ENCODE measurements at places on chromosomes 6 and 20.

- no peak for DNase-seq
Observed at GRCh38 chr20:13325033-13325432, 104.0 kb downstream of the ISM1 start.

GRCh38 chr20:42063141-42063540, 445.0 kb upstream of the CHD6 start:
- DNase-seq = no peak

DNA sequence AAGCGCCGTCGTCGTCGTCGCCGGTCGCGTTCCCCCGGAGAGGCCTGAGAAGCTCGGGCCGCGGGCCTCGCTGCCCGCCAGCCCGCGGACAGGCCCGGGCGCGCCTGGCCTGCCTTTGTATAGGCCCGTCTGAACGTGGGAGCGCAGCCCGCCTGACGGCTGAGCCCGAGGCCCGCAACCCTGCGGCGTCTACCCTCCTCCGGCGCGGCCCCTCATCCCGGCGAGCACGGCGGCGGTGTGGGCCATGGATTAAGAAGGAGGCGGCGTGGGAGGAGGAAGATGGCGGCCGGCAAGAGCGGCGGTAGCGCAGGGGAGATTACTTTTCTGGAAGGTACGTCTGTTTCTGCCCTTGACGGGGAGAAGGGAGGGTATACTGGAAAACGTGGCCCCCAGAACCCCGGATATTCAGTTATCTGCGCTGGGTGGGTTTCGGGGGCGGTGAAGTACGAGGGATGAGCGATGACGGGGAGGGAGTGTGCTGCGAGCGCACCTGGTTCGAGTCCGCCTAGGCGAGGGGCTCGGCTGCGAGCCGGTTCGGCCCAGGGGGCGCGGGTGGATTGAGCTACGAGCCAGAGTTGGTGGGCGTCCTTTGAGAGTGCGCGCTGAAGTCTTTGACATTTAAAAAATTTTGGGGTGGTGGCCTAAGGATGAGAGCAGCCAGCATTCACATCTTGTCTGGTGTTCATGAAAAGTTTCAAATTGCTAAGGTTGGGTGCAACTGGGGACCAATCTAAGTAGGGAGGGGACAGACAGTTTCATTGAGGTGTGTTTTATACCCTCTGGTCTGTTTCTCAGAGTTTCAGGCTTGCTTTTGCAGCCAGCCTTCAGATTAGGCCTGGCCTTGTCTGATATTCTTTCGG, 796 bp downstream of the SENP6 start:
- DNase-seq = peak; percentile 47

DNA sequence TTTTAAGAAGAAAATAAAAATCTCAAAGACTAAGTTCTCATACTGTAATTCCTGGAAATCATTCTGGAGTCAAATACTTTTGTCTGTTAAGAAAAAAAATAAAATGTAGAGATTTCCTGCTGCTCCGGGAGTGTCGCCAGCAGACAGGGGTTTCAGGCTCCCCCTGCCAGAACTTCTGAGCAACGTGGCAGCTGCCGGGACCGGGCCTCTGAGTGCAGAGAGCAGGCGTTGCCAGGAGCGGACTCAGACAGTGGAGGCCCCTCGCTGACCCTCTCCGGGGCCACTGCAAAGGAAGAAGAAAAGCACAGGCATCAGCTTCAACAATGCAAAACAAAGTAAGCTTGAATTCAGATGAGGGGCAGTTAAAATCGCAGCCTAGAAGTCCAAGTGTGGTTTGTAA, 95.5 kb downstream of the THBS2 start:
- no peak for DNase-seq

DNA sequence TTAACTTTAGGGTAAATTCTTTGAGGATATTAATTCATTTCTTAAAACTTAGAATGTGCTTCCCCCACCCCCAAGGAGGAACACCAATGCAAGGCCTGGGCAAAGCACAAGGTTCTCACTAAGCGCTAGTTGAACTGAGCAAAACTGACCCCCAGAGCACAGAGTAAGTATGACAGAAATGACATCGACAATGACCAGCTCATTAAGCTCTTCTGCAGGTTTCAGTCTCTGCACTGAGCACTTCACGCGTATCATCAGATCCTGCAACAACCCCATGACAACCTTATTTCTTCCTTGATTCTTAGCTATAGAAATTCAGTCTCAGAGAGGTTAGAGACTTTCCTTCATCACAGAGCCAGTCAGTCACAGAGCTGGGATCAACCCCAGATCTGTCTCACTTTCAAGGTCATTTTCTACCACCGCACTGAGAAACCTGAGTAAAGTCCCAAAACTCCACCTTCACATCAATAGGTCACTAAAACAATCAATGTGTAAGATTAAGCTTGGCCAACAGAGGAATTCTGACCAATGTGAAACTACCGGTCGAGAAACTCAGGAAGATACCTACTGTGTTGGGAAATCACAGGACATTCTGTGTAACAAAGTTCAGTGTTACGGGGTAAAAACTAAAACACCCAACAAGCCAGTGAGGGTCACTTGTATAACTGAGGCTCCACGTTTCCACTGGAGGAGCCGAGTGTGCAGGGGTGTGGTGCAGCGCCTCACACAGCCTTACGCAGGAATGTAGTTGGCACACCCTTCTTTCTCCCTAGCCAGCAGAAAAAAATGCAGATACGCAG, 129.0 kb upstream of the FOXQ1 start:
- DNase-seq = no peak

DNA sequence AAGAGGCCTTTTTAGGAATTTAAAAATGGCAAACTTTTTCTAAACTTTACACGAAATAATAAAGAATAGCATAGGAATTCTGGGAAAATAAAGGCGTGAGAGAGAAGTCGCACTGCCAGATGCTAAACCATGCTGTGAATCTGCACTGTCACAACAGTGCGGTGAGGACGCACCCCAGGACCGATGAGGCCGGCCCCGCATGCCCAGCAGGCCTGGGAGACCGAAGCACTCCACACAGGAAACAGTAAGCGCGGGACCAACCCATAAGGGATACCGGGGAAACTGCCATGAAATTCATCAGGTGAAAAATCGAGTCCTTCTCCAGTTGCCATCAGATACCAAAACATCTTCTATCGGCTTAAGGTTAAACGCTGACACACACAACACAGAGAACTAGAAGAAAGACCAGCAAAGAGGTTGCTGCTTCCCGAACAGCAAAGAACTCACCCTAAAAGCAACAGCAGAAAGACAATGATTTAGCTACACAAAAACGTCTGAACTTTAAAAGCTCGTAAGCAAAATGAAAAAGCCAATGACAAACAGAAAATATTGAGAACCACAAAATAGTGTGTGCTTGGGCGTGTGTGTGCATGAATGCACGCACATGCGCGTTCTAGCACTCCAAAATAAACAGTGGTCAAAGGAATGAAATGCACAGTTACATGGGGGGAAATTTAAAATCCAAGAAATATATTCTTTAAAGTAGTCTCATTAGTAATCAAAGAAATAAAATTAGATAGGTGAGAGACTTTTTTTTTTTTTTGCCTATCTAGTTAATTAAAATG, 15.4 kb downstream of the RAMACL start:
- no peak for DNase-seq

GRCh38 chr6:109442393-109442924, 1.9 kb downstream of the SMPD2 start:
- no peak for DNase-seq

DNA sequence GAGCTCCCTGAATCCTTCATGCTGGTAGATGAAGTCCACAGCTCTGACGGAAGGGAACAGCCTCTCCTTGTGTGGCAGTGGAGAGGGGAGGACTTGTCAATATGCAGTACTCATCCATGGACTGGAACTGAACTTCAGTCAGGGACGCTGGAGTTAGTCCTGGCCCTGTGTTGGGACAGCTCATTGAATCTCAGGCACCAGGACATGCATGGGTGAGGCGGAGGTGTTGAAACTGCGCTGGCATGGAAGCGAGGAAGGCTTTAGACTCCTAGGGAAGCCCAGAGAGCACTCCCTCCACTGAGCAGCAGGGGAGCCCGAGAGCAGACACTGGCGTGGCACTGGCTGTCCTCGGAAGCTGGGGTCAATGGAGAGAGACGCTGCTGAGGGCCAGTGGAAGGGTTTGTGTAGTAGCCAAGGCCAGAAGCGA, 161.3 kb upstream of the GGTLC1 start:
- DNase-seq = no peak

GRCh38 chr6:98678481-98678880, 155.9 kb upstream of the POU3F2 start:
- DNase-seq = no peak

GRCh38 chr6:13327691-13328075, 654 bp downstream of the TBC1D7 start:
- DNase-seq = no peak

GRCh38 chr20:62326559-62326958, 23.8 kb downstream of the ADRM1 start:
- no peak for DNase-seq

GRCh38 chr6:5135788-5136376, 50.7 kb downstream of the PPP1R3G start:
- DNase-seq = no peak

DNA sequence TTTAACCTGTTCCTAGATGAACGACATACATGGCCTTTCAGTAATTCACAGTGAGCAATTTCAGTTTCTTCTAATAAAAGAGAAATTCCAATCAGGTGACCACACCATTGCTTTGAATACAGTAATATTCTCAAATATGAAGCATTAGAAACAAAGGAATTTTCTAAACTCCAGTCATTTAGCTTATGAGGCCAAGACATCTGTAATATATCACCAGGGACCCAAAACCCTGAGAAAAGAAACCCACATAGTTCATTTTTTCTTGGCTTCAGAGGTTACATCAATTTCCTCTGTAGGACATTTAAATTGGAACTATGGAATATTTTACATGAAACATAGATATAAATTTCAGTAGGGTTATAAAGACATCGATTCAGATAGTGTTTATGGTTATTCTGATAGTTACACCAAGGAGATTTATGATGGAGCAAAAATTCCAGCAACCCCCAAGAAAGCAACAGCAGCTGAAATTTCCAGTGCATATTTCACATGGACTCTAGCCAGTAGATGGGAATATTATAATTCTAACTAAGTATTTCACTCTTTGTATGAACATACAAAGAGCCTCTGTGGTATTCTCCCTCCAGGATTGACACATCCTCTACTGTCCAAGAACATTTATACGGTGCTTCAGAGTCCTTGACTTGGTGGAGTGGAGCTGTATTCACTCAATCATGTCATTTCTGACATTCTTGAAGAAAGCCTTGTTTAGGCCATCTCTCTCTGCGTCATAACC, 82.9 kb downstream of the ADGRG6 start:
- no peak for DNase-seq

GRCh38 chr20:61134296-61135030, 117.6 kb upstream of the CDH4 start:
- DNase-seq = no peak

- no peak for DNase-seq
Observed at GRCh38 chr6:160445130-160445529, 97.0 kb downstream of the SLC22A3 start.

DNA sequence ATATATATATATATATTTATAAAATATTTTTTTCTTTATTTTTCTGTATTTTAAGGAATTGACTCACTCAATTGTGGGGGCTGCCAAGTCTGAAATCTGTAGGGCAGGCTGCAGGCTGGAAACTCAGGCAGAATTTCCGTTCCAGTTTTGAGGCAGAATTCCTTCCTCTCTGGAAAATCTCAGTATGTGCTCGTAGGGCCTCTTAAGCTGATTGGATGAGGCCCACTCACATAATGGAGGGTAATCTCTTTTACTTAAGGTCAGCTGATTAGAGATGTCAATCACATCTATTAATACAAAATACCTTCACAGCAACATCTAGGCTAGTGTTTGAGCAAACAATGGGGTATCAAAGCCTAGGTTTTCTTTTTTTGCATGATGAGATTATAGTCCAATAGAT, 244.7 kb upstream of the RNF24 start:
- DNase-seq = no peak

DNA sequence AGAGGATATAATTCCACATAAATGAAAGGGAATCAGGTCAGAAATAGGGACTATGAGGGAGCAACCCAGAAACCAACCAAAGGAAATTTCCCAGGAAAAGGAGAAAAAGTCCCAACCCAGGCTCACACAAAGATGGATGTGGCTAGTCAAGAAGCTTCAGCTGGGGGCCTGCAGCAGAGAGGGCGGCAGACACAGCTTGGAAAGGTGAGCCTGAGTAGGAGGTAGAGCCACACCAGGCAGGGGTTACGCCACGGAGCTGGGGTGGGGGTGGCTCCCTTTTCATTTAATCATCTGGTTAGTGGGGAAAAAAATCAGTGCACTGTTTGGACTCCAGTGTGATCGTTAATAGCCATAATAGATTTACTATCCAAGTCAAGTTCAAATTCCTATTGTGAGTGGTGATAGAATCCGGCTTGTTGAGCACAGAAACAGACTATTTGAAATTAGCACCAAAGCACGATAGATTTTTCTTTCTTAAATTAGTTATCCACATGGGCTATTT, 220.6 kb downstream of the TPBG start:
- no peak for DNase-seq

DNA sequence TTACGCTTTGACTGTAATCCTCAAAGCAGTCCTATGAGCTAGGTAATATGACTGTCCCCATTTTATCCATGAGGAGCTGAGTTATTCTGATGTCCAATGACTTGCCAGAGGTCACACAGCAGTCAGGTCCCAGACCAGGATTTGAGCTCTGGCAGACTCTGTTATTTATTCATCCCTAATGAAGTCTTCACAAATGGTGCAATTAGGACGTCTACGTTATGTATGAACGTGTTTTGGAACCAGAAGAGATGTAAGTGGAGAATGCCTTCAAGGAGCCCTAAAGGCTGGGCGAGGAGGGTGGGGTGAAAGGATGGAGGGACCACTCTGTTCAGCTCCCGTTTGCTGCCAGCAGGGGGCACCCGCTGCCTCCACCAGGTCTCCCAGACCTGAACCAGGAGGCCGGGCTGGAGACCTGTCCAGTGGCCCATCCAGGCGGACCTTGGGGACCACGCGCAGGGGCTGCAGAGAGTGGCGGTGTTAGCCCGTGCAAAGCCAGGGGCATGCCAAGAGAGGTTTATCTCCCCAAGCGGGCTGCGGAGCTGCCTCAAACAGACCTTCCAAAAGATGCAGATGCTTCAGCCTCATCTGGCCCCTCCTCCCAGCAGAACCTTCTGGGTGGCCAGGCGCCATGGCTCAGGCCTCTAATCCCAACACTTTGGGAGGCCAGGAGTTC, 15.2 kb upstream of the ZNF335 start:
- peak; percentile 64 for DNase-seq

GRCh38 chr6:31379850-31380249, 22.9 kb upstream of the HLA-B start:
- no peak for DNase-seq

Measured in activated T-helper 9 cell treated with anti-CD3 and anti-CD28 coated beads, Interleukin-2, amount 50 U/mL, for 16 hours (primary cell).